KBM-7 (cell line): ENCODE measurements at places on chromosomes 6 and 20.

DNA sequence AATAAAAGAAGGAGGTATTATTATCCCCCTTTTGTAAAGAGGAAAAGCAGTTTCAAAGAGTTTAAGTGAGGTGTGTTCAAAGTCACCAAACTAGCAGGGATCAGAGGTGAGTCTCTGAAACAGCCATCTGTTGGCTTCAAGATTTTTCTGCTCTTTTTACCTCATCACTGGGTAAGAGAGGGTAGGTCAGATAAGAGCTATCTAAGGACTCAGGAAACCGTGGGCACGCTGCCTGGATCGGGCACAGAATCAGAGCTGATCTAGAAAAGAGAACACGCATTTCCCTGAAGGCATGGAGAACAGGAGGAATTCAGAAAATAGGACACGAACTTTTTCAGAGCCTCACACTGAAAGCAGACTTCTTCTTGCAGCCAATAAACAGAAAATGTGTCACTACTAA lies 65.8 kb upstream of the LY86 start:
- no peak for DNase-seq

GRCh38 chr6:15755526-15755925 lies 92.7 kb upstream of the DTNBP1 start:
- no peak for DNase-seq

- DNase-seq = no peak
These were observed 517.0 kb upstream of the CITED2 start for GRCh38 chr6:139891471-139891870.

- DNase-seq = no peak
These were observed 107.2 kb upstream of the SIRPA start for GRCh38 chr20:1788044-1788443.

GRCh38 chr6:102619585-102619984 lies 1226.1 kb downstream of the GRIK2 start:
- peak; percentile 33 for DNase-seq

- no peak for DNase-seq
These were observed 276.7 kb downstream of the SOX4 start for GRCh38 chr6:21870076-21870730.

- DNase-seq = no peak
These were observed 77.8 kb upstream of the BHLHE23 start for GRCh38 chr20:63084563-63084927.

DNA sequence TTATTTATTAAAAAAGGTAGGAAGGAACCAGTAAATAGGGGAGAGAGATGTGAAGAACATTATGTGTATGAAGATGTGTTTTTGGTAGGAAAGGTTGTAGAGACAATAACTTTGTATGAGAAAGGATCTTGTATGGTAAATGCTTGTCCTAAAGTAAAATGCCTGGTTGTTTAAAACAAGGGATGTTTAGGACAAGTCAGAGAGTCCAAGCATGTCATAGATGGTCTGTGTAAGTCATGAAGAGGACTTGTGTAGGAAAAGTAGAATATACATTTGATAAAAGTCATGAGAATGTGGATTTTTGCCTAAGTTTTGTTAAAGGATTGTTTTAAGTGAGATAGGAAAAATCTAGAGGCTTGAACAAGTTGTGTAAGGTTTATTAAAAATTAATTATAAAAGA lies 325.1 kb downstream of the CDH26 start:
- DNase-seq = no peak
